ENCODE measurements at places on chromosomes 4 and X. TPM values are rescaled to one million over a fixed set of nuclear protein-coding genes. Genes with fewer than 3 reads are reported as not detected.

FANCB gene
- not detected for polyA plus RNA-seq

PLAC8 gene
- 3.6 TPM for polyA plus RNA-seq

DNA sequence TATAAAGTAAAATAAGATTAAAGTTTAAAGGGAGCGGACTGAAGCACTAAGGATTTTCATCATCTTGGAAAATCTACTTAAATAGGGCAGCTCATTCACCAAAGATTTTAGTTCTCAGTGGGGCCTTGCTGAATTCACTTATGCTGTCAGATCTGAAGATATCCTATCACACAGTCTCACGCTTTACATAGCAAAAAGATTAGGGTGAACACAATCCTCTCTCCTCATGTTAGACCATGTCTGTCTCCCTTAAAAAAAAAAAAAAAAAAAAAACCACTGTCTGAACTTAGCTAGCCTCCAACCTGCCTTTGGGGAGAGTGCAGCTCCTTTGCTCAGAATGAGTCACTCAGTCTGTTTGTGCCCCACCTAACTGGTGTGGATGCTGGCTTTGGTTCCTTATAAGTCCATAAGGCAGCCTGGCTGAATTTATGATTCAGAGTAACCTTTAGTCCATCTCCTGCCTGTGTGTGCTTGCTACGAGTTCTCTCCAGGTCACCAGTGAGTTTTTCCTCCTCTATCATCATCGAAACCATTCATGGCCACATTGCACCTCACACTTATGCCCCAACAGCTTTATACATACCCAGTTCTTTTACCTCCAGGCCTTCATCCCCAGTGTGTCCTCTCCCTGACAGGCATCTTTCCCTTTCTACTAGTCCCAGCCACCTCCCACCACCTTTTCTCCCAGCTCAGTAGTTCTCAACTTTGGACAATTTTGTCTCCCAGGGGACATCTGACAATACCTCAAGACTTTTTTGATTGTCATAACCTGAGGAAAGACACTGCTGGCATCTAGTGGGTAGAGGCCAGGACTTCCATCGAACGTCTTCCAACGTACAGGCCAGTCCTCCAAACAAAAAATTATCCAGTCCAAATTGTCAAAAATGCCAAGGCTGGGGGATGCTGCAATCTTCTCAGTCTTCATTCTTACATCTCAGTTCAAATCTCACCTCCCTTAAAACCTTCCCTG is 220.7 kb upstream of the EMCN start:
- H3K4me1 ChIP-seq, result no peaks in the 10 kb centered on the region
- no peak overlapping the region for H3K27ac ChIP-seq
- no peak for DNase-seq
- H3K36me3 ChIP-seq, result no peaks in the 10 kb centered on the region

GRCh38 chr4:158816955-158817354 is 48.1 kb downstream of the FNIP2 start:
- H3K36me3 ChIP-seq, result no peaks in the 10 kb centered on the region
- H3K27ac ChIP-seq, result peak overlapping the region; percentile 9
- H3K27me3 ChIP-seq, result no peaks in the 10 kb centered on the region
- H3K4me1 ChIP-seq, result peaks cover 4% of the 10 kb centered on the region
- no peak overlapping the region for H3K4me3 ChIP-seq

- H3K4me1 ChIP-seq, result no peaks in the 10 kb centered on the region
- H3K27ac ChIP-seq, result no peak overlapping the region
- no peak for DNase-seq
- H3K36me3 ChIP-seq, result no peaks in the 10 kb centered on the region
- no peaks in the 10 kb centered on the region for H3K27me3 ChIP-seq
Measured at GRCh38 chr4:180909279-180909678, 1333.9 kb upstream of the TENM3 start.

GRCh38 chr4:3358656-3359055 is 65.8 kb downstream of the RGS12 start:
- no peak for DNase-seq
- no peaks in the 10 kb centered on the region for H3K27me3 ChIP-seq
- no peak overlapping the region for H3K4me3 ChIP-seq
- peaks cover 5% of the 10 kb centered on the region for H3K4me1 ChIP-seq
- no peak overlapping the region for H3K27ac ChIP-seq

GRCh38 chr4:108047199-108047598 is 57.5 kb downstream of the HADH start:
- no peaks in the 10 kb centered on the region for H3K4me1 ChIP-seq
- no peak for DNase-seq
- no peak overlapping the region for H3K27ac ChIP-seq
- H3K36me3 ChIP-seq, result no peaks in the 10 kb centered on the region
- no peak overlapping the region for H3K4me3 ChIP-seq

- no peaks in the 10 kb centered on the region for H3K4me1 ChIP-seq
- no peaks in the 10 kb centered on the region for H3K36me3 ChIP-seq
- H3K27me3 ChIP-seq, result peaks cover 3% of the 10 kb centered on the region
- peak overlapping the region; percentile 73 for H3K4me3 ChIP-seq
- H3K27ac ChIP-seq, result peak overlapping the region; percentile 80
- no peak for DNase-seq
Measured at GRCh38 chrX:132488180-132488705, 595 bp downstream of the MBNL3 start.

DNA sequence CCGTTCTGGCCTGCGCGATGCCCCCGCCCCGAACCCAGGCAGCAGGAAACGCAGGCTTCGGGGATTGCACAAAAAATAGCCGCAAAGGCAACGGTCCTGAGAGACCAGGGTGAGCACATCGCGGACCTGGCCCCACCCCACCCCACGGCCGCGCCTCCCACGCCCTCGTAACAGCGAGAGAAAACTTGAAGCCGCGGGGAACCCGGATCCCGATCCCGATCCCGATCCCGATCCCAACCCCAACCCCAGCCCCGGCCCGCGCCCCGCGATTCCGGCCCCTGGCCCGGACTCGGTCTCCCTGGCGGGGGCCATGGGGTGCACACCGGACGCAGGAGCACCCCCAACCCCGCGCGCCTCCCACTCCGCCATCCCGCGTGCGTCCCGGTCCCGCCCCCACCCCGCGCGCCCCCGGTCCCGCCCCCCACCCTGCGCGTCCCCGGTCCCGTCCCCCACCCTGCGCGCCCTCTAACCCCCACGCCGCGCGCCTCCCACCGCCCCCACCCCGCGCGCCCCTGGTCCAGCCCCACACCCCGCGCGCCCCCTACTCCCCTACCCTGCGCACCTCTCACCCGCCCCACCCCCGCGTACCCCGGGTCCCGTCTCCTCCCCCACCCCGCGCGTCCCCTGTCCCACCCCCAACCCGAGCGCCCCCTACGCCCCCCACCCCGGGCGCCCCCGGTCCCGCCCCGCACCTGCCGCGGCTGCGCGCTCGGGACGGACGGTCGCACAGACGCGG is 29.0 kb downstream of the NOP14 start:
- peak; percentile 88 for DNase-seq
- H3K27ac ChIP-seq, result peak overlapping the region; percentile 13
- H3K4me1 ChIP-seq, result no peaks in the 10 kb centered on the region

- H3K27ac ChIP-seq, result no peak overlapping the region
- no peaks in the 10 kb centered on the region for H3K27me3 ChIP-seq
- H3K4me3 ChIP-seq, result no peak overlapping the region
- DNase-seq, result no peak
- no peaks in the 10 kb centered on the region for H3K36me3 ChIP-seq
Measured at GRCh38 chr4:1863297-1864033, 7.5 kb upstream of the LETM1 start.
